ENCODE measurements at places on chromosomes 11 and 22.

DNA sequence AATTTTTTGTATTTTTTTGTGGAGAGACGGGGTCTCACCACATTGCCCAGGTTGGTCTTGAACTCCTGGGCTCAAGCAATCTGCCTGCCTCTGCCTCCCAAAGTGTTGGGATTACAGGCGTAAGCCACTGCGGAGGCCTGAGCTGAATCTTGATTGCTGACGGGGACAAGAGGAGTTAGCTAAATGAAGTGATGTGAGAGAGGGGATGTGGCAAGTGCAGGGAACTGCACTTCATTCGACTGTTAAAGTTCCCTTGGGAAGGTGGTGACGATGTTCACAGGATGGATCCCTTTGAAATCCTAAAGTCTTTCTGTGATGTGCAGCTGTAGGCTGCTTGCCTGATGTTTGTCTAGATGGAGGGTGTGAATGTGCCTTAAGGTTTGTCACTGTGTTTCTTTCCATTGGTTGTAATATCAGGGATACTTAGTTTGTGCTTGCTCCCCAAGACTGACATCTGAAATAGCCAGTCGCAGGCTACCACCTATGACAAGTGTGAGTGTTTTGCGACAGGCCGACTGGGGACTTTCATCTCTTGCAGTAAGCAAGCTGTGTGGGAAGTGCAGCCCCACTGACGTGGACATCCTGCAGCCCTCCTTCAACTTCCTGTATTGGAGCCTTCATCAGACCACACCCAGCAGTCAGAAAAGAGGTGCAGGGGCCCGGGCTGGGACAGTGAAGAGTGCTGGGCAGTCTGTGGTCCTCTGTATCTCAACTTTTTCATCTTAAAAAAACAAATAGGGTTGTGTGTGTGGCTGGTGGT, 19.6 kb upstream of the CCDC134 start:
- DNase-seq: peak; percentile 85

DNA sequence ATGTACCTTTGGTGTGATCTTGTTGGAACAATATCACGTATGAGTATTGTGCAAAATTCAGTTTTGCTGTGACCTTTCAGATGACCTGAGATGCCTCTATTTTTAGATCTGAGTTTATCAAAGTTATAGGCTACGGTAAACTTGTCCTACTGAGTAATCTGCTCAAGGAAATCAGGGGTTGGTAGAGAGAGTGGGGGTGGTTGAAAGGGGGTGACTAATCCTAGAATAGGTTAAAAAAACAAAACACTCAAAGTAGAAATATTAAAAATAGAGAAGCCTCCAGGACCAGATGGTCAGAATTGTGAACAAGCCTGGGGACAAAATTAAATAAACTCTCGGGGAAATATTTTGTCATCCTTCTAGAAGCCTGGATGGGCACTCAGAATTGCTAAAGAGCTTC, 59.9 kb upstream of the C11orf87 start:
- DNase-seq: no peak

GRCh38 chr22:40423310-40423688, 52.9 kb downstream of the SGSM3 start:
- DNase-seq: no peak

GRCh38 chr22:36565159-36565507, 36.2 kb upstream of the EIF3D start:
- no peak for DNase-seq

GRCh38 chr22:31561238-31561887, 65.0 kb downstream of the SFI1 start:
- peak; percentile 46 for DNase-seq

- DNase-seq: no peak
Measured at GRCh38 chr22:46652847-46653331, 32.7 kb downstream of the GRAMD4 start.

- no peak for DNase-seq
Measured at GRCh38 chr11:64028398-64029115, 7.2 kb upstream of the FLRT1 start.

GRCh38 chr11:66700337-66700736, 22.6 kb upstream of the RBM4B start:
- no peak for DNase-seq

All from stimulated activated CD4-positive, alpha-beta T cell treated with anti-CD3 and anti-CD28 coated beads, Interleukin-12 subunit alpha, Interleukin-12 subunit beta, amount 100 ng/mL, for 24 hours (primary cell).